Tibial nerve (tissue), 4 donors: ENCODE measurements at places on chromosomes 16 and 17. TPM values are rescaled to one million over a fixed set of nuclear protein-coding genes. Genes with fewer than 3 reads are reported as not detected.

DNA sequence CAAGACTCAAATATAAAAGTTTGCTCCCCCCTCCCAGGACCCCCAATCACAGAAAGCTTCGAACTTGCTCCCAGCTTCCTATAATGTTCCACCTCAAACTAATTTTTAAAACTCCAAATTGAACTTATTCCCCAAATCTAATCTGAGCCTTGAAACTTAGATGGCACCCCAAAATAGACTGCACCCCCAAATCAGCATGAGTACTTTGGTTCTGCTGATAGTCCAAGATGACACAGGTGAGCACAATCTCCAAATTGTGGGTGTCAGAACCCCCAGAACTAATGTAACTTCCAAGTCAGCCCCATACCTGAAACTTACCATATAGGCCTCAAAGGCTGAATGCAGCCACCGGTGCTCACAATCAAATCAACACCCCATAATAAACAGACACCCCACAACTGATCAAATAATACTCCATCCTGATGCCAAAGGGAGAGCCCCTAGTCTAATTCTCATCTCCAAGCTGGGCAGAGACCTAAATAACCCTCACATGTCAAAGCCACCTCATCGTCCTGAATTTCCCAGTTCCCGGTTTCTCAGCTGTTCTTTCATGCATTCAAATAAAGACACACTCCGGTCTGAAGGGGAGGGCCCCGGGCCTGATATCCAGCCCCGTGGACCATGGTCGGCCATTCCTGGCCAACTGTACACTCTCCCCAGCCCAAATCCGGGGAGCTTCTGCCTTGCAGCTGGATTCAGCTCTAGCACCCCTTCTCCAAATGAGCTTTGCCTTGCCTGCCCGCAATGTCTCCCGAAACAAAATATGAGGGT lies 1.8 kb upstream of the BCL6B start:
- no peak overlapping the region for H3K4me3 ChIP-seq
- H3K27me3 ChIP-seq = no peaks in the 10 kb centered on the region
- H3K27ac ChIP-seq = peak overlapping the region; percentile 98
- H3K4me1 ChIP-seq = no peaks in the 10 kb centered on the region

GRCh38 chr17:41522301-41523224 lies 3.9 kb upstream of the KRT15 start:
- H3K4me1 ChIP-seq = peaks cover 2% of the 10 kb centered on the region
- H3K27ac ChIP-seq = no peak overlapping the region
- H3K36me3 ChIP-seq = no peaks in the 10 kb centered on the region

GRCh38 chr16:84044118-84044488 lies 1.5 kb upstream of the SLC38A8 start:
- H3K36me3 ChIP-seq = no peaks in the 10 kb centered on the region
- H3K27ac ChIP-seq = no peak overlapping the region
- H3K27me3 ChIP-seq = peaks cover 19% of the 10 kb centered on the region

DNA sequence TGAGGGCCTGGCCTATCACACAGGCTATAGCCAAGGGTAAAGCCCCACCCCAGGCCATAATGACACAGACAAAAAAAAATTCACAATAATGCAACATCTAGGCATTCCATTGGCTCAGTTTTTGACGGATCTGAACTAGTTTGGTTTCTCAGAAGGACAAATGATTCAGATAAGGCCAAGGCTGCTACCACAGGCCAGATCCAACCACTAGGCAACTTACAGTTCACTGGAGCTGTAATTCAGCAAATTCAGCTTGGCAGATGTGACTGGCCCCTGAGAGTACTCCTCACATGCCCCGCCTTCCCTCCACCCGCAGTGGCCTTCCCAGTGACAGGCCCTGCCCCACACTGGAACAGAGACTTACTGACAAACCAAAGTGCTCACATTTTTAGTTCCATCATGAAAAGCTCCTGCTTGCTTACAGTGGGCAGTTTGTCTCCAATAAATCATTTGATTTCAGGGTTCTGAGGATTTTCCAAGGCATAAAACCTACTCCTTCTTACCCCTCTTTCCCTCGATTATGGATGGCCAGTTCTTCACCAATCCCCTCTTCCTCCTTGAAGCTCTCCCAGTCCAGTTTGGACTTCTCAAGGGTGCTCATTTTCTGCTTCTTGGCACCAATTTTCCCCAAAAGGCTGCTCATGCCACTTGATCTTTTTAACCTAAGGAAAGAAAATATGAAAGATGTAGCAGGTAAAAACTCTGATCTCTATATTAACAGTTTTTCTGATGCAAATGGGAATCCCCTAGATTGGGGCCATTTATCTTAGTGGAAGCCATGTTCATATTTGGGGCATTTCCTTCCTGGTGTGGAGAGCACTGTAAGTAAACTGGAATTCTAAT lies 53.3 kb upstream of the BCAR1 start:
- DNase-seq = no peak
- no peak overlapping the region for H3K4me3 ChIP-seq
- no peaks in the 10 kb centered on the region for H3K36me3 ChIP-seq

The MFAP4 gene
- total RNA-seq = 44.4 TPM

GRCh38 chr16:5432166-5432565 lies 334.6 kb upstream of the EEF2KMT start:
- H3K36me3 ChIP-seq = no peaks in the 10 kb centered on the region
- DNase-seq = no peak
- H3K4me3 ChIP-seq = no peak overlapping the region
- H3K4me1 ChIP-seq = no peaks in the 10 kb centered on the region
- H3K27ac ChIP-seq = no peak overlapping the region

The CCL14 gene
- total RNA-seq = 14.4 TPM

The WNT3 gene
- 0.59 TPM for total RNA-seq

DNA sequence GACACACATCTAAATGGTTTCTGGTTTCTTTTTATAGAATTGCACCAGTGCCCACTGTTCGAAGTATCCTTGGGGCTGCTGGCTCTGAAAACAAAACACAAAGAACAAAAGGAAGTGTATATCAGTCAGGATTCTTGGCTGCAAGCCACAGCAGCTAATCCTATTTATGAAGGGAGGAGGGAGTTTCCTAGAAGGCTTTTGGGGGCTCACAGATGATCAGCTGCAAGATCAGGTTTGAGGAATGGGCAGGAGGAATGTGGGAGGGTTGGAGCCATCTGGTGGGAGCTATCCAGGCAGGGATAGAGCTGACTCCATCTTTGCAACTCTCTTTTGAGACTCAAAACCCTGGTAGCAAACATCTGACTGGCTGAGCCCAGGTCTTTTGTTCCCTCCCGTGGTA lies 118.3 kb upstream of the EEF2KMT start:
- no peak for DNase-seq
- no peaks in the 10 kb centered on the region for H3K27me3 ChIP-seq
- H3K27ac ChIP-seq = no peak overlapping the region
- no peak overlapping the region for H3K4me3 ChIP-seq
- H3K36me3 ChIP-seq = no peaks in the 10 kb centered on the region

The PTRH2 gene
- total RNA-seq = 35.3 TPM

GRCh38 chr17:83195330-83196023 lies 116.1 kb downstream of the METRNL start:
- H3K36me3 ChIP-seq = no peaks in the 10 kb centered on the region
- peak overlapping the region; percentile 78 for H3K27ac ChIP-seq
- DNase-seq = peak; percentile 41
